ENCODE measurements at places on chromosomes 4 and X.

DNA sequence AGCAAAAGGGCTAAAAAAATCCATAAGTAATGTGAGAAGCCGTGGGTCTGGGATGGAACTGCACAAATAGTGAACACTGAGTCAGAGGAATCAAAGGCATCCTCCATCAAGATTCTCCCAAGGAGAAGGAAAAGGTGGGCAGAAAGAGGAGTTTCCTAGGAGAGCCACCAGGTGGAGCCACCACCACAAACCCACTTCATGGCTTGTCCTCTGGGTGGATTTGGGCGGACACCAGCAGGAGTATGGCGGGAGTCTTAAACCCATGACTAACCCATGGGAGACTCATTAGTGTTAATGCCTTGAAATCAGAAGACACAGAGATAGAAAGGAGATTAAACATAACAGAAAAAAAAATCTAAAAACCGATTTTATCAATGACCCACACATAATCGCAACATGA, 147.7 kb downstream of the SH3KBP1 start:
- DNase-seq: no peak

DNA sequence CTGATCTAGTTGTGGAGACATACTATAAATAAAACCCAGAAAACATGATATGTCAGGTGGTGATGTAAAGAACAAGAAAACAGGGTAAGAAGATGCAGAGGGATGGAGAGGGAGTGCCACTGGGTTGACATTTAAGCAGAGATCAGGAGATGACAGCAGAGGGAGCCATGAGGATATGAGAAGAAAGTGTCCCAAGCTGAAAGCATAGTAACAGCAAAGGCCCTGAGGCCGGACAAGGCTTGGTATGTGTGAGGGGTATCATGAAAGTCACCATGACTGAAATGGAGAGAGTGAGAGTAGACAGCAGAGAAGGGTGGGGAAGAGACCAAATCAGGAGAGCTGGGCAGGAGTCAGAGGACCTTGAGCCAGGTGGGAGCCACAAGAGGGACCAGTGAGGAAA, 3.4 kb downstream of the GPKOW start:
- DNase-seq: no peak

GRCh38 chr4:52983563-52984303, 121.6 kb downstream of the RASL11B start:
- DNase-seq: no peak

DNA sequence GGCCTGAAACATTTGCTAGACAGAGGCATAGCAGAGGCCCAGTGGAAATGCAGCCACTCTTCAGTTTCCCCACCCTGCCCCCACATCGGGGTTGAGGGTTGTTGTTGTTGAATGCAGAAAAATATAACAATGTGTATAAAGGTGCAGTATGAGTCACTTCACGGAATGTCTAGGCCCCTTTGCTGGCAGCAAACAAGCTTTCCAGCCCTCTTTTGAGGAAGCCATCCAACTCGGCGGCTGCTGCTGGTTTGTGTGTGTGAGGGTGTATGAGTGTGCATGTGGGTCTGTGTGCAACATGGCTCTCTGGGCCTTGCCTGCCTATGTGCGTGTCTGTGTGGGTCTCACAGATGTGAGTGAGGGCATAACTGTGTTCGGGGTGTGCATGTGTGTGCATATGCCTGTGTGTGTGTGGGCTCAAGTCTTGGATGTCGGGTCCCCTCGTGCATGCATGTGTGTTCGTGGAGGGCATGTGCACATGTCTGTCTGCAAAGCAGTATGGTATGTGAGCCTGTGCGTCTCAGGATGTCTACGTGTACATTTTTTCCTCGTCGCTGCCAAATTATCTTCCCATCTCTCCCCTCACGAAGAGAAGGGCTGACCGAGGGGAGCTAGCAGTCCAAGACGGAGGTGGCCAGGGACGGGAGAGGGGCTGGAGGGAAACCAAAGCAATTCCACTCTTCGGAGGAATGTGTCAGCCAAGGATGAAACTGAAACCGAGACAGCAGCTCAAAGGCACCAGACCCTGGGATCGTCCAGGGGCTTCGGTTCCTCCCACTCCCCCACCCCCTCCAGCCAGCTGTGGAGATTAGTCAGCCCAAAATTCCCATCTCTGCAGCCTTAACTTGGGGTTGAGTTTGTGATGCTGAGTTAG, 8.4 kb upstream of the ELF4 start:
- no peak for DNase-seq

DNA sequence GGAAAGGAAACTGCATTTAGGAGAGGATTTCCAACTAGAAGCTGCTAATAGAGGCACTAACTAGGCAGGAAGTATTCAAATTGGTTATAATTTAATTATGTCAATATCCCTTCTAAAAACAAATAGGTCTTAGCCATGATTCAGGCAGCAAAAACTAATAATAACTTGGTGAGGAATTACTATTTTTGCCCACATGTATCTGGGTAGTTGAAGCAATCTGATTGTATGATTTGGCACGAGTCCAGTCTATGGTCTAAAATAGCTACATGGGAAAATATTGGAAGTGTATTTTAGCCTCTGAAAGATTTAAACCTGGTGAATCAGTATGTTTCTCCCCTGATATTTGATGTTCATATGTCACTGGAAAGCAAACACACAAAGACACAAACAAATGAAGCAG, 62.2 kb downstream of the MFAP3L start:
- no peak for DNase-seq

- DNase-seq: no peak
These were observed 54.6 kb upstream of the LDB2 start for GRCh38 chr4:16952896-16953630.

DNA sequence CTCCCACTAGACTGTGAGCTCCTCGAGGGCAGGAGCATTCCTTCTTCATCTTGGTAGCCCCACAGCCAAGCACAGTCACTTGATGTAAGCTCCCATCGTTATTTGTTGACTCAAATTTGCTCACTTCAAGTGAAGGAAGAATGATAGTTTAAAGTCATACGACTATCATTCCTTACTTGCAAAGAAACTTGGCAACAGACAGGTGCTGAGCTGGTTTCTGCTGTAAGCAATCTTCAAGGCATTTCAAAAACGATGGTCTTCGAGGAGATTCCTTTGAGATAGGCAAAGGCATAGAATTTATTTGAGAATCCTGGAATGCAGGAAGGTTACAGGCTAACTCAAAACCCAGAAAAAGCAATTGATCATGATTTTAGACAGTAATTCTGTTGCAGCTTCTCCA, 64.8 kb downstream of the QDPR start:
- DNase-seq: no peak

DNA sequence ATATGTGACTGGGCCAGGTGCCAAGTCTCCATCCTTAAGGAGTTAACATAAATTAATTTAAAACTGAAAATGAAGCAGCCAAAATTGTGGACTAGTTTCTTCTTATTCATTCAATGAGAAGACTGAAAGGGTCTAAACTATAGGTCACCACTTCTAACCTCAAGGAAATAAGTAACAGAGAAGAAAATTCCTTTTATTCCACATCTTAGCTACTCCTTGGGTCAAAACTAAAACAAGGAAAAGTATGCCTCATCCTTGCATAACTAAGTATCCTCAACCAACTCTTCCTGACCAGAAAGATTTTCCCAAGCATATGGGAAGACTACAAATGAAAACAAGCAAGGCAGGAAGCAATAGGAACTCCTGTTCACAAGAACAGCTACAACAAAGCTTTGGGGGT, 71.2 kb downstream of the ZNF827 start:
- no peak for DNase-seq

GRCh38 chr4:188956566-188956965, 817.3 kb downstream of the TRIML1 start:
- no peak for DNase-seq

DNA sequence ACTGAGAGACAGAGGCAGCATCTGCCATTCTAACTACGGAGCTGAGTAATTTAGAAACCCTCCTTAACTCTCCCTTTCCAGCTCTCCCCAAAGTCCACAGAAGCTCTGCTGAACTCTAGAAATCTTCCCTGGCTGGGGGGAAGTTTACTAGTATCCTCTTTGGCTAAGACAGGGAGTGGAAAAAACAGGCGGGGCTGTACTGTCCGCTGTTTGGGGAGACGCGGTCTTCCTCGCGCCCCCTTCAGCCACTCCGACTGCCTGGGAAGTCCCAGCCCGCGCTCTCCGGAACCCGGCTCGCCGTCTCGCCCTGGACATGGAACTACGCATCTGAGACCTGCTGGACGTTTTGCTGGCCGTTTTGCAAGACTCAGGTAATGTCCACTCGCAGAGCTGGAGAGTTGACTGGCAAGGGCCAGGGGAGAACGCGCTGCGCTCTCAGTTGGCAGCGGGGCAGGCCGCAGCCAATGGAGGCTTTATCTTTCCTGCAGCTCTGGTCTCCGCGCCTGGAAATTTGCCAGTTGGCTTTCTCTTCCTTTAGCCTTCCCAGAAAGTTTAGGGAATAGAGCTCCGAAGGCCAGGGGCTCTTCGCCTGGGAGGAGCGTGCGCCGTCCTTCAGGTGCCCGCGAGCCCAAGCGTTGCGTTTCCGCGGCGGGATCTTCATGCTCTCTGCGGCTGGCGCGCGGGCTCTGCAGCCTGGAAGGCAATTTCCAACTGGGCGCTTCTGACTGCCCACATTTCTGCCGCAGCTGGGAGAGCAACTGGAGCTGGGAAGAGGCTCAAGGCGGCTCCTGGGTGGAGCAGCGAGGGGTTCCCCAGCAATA, 892 bp downstream of the IL1RAPL2 start:
- DNase-seq: no peak

GRCh38 chrX:133530960-133531359, 115.7 kb upstream of the GPC4 start:
- no peak for DNase-seq

DNA sequence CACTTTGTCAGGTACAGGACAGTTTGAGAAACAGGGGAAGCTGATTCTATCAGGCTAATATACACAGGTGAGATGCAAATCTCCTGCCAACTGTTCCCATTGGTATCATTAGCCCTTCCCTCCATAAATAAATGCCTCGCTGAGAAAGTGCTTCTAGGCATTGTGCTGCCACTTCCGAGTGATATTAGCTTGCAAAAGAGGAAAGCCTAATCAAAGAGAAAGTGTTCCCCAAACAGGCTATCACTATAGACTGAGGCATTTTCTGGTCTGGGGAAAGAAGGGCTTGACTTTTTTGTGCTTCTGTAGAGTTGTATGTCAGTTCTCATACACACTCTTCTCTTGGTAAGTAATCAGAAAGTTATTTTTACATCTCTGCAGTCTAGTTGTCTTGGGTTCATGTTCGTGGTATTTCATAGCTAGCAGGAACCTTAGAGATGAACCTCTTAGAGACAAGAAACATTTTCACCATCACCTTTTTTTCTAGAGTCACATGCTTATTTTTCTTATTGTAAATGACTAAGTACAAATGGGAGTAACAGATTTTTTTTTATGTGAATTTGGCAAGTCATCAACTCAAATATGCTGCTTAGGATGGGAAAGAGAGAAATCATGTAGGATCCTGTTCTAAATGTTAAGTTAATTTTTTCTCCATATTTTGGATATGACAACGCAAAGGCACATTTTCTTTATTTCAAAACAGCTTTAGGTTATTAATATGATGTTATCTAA, 1009.8 kb downstream of the ADGRL3 start:
- no peak for DNase-seq

DNA sequence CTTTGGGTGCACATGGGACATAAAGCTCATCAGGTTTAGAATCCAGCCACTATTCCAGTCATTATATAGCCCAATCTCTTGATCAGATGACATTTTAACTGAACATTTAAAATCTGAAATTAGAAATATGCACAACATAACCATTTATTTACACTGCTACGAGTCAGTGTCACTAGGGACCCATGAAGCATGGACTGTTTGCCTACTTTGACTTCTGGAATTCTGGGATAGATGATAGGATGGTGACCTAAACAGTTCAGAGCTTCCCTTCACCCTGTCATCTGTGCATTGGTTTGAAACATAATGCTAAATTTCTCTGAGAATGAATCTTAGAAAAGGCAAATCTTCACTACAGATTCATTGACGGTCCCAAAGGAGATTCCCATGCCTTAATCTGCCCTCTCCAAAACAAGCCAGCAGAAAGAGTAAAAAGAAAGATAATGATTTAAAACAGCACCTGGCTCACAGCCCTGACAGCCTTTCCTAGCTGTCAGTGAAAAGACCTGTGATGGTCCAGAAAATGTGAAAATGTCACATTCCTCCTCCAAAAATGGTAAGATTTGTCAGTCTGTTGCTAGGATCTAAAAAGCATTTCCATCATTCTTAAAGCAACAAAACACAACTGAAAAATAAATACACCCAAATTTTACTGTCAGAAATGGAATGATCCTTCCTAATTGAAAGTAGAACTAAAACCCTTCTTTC, 18.9 kb upstream of the HERC3 start:
- no peak for DNase-seq

DNA sequence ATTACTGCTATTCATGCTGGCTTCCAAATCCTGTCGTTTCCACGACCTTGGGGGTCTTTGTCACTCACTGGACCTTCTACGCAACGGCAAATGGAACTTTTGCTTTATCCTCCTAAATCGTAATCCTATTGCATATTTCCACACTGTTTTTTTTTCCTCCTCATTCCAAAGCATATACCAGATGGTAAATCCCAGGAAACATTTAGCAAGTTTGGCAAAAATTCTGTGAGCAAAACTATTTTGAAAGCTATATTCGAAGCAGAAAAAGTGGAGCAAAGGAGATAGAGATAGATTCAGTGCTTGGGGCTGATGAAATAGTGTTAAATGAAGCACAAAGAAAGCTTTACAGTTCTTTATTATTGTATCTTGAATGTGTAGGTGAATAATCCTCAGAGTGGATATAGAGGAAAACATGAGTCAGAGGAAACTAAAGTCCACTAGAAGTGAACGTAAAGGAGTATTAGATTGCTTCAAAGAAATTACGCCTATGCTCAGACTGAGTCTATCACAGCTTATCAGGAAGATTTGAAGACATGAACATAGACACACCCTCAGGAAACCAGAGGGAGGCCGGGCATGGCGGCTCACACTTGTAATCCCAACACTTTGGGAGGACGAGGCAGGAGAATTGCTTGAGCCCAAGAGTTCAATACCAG, 50.2 kb upstream of the FAM9A start:
- no peak for DNase-seq

DNA sequence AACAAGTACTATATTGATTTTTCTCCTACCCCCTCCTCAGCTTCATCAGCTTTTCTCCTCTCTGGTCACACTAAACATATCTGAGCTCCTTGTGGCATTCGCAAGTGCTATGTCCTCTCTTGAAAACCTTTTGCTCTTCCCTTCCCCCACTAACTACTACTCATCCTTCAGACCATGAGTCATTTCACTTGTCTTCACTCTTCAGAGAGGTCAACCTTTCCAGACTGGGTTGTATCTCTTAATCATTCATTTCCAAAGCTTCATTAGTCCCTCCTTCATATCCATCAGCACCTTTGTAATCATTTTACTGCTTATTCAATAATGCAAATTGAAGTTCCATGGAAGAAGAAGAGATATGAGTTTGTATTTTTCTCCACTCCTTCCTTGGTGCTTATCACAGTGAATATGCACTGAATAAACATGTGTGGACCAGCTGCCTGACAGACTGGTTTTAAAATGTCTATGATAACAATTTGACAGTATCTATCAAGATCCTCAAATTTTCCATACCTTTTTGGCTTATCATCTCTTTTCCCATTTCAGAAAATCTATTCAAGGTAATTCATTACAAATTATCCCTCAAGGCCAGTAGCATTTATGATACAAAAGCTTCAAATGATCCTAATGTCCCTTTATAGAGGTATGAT, 28.4 kb downstream of the DDX60L start:
- DNase-seq: no peak

GRCh38 chrX:134688031-134688823, 30.0 kb upstream of the PLAC1 start:
- DNase-seq: no peak

GRCh38 chr4:181613200-181613599, 630.0 kb upstream of the TENM3 start:
- DNase-seq: no peak

- DNase-seq: no peak
These were observed 1008.5 kb upstream of the LCORL start for GRCh38 chr4:19030048-19030447.

Measured in CD8-positive, alpha-beta memory T cell (primary cell).